ENCODE measurements at places on chromosomes 3 and 15.
A peak's percentile ranks its signal among the peaks of the same experiment; 100 is the strongest.

DNA sequence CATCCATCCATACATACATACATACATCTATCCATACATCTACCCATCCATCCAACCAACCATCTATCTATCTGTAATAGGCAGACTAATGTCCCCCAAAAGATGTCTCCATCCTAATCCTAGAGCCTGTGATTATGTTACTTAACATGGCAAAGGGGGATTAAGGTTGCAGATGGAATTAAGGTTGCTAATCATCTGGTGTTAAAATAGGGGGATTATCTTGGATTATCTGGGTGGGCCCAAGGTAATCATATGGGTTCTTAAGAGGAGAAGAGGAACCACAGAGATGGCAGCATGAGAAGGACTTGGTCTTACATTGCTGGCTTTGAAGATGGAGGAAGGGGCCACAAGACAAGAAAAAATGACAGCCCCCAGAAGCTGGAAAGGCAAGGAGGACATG is 14.7 kb upstream of the RPL29 start:
- no peak for DNase-seq

- no peak for DNase-seq
Observed at GRCh38 chr3:119628816-119629445, 31.2 kb downstream of the PLA1A start.

GRCh38 chr15:64090527-64090926 is 3.1 kb downstream of the CIAO2A start:
- DNase-seq: no peak

- peak; percentile 97 for DNase-seq
Observed at GRCh38 chr15:31280046-31280830, 46.4 kb upstream of the KLF13 start.

DNA sequence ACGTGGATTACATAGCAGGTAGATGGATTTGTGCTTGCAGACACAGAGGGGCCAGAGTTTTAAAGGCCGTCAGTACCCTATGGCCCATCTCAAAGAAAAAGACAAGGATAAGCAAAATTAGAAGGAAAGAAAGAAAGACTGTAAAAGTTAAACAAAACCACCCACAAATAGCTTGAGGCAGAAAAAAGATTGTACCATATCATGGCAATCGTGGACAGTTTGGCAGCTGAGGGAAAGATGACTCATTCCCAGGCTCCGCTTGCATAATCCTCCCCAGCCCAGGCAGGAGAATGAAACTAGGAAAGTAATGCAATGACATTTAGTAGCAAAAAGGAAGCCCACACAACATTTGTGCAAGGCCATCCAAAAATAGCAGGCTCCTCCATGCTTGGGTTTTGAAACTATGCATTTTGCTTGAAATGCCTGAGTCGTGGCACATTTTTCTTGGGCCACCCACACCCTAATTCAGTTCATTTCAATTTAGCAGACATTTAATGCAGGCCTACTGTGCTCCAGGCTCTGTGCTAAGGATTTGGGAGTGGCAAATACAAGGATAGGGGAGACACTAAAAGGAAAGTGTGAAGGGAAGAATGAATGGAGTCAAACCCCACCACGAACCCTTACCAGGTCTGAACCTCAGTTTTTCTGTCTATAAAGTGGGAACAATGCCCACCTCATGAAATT is 40.9 kb upstream of the SMAD3 start:
- DNase-seq: peak; percentile 35

DNA sequence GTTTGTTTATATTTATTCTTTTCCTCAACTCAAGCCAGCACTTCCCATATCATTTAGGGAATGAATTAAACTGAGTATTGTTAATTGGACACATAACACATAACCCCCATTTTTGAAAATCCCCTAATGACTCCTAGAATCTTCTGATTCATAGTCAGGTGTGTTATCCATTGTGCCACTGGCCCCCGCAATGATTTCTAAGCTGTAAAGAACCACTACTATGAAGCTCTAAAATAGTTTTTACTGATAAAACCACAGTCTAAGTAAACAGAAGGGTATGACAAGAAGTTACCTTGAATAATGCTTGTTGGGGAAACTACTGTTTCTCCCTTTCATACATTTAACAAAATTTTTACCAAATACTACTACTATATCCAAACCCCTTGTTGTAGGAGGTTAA is 22.3 kb upstream of the SLC12A8 start:
- no peak for DNase-seq

Data from NCI-H1417 (cell line).